Uterus (tissue), 4 donors: ENCODE measurements at places on chromosomes 2 and 18. TPM values are rescaled to one million over a fixed set of nuclear protein-coding genes. Genes with fewer than 3 reads are reported as not detected.

Gene TMEM37
- total RNA-seq = not detected

Gene CRYBA2
- total RNA-seq = not detected

Gene DDX1
- 23.8 TPM for total RNA-seq

Gene TEKT4
- total RNA-seq = not detected

Gene ALPP
- total RNA-seq = not detected

Gene CTLA4
- not detected for total RNA-seq

Gene LRPPRC
- 39.7 TPM for total RNA-seq

Gene MMADHC
- 128 TPM for total RNA-seq

Gene SLC30A3
- 0.35 TPM for total RNA-seq

Gene LRP2
- 0.35 TPM for total RNA-seq

Gene LOXL3
- 21.0 TPM for total RNA-seq

Gene CENPA
- not detected for total RNA-seq

Gene ESPNL
- total RNA-seq = not detected

Gene DOK6
- total RNA-seq = 1.6 TPM

Gene SMAD2
- 107 TPM for total RNA-seq

Gene GLI2
- total RNA-seq = 23.6 TPM

Gene ANKRD30BL
- 1.2 TPM for total RNA-seq

Gene HDHD2
- 32.8 TPM for total RNA-seq
